ENCODE measurements at places on chromosomes 16 and 17.

GRCh38 chr17:55726440-55726839 is 3.8 kb upstream of the TMEM100 start:
- peak; percentile 82 for DNase-seq

- DNase-seq: no peak
Measured at GRCh38 chr17:32112416-32112815, 29.9 kb upstream of the RHOT1 start.

DNA sequence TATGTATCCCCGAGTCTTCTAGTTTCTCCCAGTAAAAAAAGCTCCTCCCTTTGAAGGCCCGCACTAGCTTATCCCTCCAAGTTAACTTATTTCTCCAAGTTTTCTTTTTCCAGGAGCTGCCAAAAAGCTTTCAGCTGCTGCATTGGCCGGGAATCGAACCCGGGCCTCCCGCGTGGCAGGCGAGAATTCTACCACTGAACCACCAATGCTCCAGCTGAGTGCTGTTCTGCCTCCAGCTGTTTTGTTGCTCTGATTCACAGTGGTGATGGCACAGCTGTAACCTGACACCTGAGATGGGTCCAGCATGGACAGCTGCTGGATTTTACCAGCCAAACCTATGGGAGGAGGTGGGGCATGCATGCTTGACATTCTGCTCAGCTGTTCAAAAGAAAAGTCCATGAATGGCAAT is 22.1 kb downstream of the VAC14 start:
- peak; percentile 89 for DNase-seq

- peak; percentile 52 for DNase-seq
Measured at GRCh38 chr17:40355123-40355803, 9.3 kb downstream of the GJD3 start.

- DNase-seq: no peak
Measured at GRCh38 chr17:72382971-72383722, 262.3 kb downstream of the SOX9 start.

DNA sequence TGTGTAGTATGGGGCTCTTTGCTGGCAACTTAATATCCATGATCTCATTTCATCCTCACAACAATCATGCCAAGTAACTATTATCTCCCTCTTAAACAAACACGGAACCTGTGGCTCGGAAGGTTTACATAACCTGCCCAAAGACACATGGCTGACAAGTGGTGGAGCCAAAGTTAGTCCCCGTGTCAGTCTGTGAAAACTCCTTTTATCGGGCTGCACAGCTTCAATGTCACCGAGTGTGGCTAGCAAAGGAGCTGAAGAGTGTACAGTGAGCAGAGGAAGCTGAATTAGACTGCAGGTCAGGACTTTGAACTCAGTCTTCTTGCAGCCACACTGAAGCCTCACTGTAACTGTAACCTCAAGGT is 80.3 kb downstream of the PARN start:
- no peak for DNase-seq

GRCh38 chr16:10583269-10583668 is 2.9 kb upstream of the EMP2 start:
- DNase-seq: no peak

DNA sequence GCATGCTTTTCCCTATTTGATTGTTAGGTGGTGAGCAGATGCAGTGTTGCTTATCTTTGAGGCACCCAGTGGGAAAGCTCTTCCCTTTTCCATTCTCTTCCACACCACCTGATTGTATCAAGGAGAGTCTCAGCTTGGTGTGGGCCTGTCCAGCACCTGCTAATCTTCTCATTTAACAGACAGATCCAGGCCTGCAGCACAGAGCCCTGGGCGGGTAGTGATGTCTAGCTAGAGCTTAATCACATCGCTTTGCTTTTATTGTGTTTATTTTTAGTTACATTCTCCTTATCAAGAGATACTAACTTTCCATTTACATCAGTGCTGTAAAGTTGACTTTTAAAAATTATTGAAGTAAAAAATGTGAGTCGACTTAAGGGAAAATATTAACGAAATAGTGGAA is 24.2 kb downstream of the FOXL1 start:
- no peak for DNase-seq

GRCh38 chr16:62036802-62037135 is 531 bp upstream of the CDH8 start:
- DNase-seq: no peak

- DNase-seq: no peak
Measured at GRCh38 chr17:37051833-37052232, 103.1 kb downstream of the AATF start.

- no peak for DNase-seq
Measured at GRCh38 chr16:1344499-1344898, 7.2 kb downstream of the TSR3 start.

GRCh38 chr17:80860703-80861417 is 130.8 kb upstream of the CHMP6 start:
- no peak for DNase-seq

DNA sequence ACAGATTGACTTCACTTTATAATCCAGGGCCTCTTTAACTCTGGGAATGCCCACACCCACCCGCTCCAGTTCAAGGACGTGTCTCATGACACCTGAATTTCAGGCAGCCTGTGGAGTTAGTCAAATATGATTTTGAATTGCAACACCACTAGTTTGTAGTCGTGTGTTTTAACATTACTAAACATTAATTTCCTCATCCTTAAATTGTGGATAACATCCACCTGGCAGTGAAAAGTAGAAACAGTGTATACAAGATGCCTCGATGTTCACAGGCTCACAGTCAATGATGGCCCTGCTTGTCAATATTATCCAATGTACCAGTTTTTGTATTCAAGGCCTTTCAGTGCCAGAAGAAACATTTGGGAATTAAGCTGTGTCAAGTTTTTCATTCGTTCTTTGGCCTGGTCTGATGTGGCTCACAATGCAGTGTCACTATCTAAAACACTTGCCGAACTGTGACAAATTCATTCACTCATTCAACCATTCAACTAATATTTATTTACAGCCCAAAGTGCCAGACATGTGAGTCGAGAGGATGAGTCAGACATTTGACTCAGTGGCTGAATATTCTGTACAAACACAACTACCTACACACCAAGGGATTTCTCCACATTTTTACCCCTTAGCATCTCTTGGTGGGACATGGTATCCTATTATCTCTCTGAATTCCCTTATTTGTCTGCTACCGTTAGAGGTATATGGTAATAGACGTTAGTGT is 1.4 kb downstream of the MEIOB start:
- DNase-seq: peak; percentile 91

- peak; percentile 37 for DNase-seq
Measured at GRCh38 chr17:78806451-78806850, 24.4 kb upstream of the CYTH1 start.

DNA sequence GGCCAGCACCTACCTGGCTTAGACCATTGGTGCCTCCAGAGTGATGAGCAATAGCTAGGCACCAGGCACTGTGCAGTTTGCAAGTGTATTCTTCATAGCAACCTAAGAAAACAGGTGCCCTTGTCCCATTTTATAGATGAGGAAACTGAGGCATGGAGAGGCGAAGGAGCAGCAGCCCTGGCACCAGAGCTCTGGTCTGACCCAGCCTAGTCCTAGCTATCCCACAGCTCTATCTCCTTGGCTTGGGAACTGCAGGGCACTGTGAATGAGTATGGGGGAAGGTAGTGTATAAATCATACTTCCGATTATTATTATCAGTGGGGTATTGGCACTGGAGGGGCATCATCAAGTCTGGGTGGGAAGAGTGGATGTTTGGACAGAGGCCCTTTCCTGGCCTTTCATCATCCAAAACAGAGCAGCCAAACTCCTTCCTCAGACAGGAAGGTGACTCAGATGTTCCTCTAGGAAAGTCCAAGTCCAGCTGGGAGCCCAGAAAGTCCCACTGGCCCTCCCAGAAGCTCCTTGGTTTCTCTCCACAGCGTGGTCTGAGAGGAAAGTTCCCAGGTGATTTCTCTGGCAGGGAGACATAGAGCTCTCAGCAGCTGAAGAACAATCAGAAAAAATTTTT is 32.0 kb upstream of the PLLP start:
- DNase-seq: peak; percentile 65

DNA sequence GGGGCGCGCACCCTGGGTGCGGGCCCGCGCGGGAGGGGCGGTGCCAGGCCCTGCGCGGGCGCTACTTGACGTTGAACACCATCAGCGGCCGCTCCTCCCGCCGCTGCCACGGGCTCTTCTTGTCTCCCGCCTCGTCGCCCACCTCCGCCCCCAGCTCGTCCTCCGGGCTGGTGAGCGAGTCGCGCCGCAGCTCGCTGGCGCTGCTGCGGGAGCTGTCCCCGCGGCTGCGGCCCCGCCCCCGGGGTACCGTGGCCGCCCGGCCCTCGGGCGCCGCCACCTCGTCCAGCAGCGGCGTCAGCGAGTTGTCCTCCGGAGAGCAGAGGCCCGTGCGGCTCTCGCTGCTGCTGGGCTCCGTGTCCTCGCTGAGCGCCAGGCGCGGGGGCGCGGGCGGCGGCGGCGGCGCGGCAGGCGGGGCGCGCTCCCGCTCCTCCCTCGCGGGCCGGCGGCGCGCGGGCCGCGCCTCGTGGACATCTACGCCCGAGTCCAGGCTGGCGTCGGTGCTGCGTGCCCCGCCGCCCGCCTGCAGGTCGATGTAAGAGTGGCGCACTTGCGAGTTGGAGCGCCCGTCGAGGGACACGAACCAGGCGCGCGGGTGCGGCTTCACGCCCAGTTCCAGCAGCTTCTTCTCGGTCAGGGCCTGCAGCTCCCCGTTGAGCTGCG is 8.7 kb downstream of the GRN start:
- no peak for DNase-seq

Data from epithelial cell of esophagus (primary cell).